ENCODE measurements at places on chromosomes 1 and 21. TPM values are rescaled to one million over a fixed set of nuclear protein-coding genes. Genes with fewer than 3 reads are reported as not detected.

The CSF3R gene
- 11.8 TPM for total RNA-seq

The LDLRAD1 gene
- not detected for total RNA-seq

DNA sequence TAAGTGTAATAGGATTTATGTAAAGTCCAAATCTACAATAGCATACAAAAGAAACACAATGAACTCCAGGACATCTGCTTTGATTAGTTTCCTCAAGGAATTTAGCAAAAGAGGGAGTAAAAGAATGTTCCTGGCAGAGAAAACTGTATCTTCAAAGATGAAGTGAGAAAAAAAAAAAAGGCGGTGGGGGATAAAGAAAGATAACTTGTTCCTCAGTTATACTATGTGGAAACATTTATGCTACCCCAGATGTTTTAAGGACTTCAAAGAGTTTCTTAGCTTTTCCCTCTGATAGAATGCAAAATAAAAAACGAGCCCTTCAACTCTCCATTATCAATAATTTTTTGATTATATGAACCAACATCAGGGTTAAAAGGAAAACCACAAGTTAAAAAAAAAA, 908.9 kb upstream of the ADGRL2 start:
- no peak for DNase-seq

DNA sequence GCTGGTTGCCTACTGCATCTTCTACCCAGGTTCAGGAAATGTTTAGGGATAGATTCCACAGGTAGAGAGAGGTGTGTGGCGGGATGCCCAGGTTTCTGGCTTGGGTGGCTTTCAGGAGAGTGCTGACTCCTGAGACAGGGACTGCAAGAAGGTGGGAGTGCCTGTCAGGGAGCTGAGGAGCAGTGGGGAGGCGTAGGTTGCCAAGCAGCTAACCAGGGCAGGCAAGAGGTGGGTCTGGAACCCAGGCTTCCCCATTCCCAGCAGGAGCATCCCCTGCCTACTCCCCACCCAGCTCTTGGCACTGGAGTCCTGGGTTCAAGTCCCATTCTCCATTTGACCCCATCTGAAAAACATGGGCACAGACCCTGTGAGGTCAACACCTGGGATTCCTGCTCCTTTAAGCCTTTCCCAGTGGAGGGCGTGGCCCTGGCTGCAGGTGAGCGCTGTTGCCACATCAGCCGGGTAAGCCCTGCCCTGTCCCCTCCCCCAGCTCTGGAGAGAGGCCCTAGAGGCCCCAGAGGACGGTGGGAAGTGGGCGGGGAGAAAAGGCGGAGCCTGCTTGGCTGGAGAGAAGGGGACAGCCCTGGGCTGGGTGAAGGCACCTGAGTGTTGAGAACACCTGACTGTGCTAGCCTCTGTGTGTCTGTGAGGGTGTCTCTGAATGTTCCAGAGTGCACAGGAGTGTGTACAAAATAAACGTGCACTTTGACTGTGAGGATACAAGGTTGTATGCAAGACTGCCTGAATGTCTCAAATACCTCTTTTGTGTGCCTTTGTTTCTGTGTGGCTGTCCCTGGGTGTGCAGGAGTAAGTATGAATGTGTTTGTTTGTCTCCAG, 14.0 kb upstream of the SYNC start:
- no peak for DNase-seq

DNA sequence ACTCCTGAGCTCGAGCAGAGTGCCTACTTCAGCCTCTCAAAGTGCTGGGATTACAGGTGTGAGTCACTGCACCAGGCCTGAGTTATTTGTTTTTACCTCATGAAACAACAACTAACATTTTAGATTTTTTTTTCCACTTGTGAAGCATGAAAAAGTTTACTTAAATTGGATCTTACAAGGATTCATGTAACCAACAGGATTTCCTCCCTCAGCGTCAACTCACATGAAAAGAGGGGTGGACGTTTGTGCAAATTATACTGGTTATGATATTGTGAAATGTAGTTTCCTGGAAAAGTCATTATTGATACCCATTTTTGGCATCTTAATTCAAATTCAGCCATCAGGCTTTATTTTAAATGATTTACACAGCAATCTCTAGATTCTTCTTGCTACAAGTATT, 6.5 kb downstream of the CNST start:
- no peak for DNase-seq

DNA sequence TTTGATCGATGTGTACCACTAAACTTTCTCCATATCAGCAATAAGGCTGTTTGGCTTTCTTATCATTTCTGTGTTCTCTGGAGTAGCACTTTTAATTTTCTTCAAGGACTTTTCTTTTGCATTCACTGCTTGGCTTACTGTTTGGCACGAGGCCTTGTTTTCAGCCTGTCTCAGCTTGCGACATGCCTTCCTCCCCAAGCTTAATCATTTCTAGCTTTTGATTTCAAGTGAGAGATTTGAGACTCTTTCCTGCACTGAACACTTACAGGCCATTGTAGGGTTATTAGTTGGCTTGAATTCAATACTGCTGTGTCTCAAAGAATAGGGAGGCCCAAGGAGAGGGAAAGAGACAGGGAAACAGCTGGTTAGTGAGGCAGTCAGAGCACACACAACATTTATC, 120.6 kb upstream of the KCND3 start:
- DNase-seq, result no peak

DNA sequence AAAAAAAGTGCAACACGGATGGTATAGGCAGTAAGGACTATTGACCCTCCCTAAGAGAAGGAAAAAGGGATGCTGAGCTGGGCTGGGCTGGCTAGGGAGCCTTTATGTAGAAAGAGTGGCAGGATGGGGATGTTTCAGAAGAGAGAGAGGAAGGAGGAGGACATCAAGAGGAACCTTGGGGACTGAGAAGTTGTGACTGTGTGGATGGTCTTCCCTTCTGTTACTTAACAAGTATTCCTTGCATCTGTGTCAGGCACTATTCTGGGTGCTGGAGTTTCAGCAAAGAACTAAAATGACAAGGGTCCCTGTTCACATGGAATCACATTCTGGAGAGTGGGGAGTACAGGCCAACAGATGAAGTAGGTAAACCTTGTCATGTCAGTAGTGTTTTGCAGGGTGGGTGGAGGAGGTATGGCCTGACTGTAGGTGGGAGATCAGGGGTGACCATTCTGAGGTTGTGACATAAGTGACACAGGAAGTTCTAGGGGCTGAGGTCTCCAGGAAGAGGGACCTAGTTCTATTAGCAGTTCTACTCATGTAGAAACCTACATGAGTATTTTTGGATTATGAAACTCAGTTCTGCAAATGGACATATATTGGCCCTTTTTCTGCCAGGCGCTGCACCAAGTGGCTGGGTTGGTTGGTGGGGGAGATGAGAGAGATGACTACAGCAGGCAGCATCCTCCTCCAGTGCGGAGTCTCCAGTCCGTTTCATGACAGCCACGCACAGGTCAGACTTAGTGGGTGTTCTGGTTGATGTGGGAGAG, 53.8 kb downstream of the PRDM2 start:
- no peak for DNase-seq

DNA sequence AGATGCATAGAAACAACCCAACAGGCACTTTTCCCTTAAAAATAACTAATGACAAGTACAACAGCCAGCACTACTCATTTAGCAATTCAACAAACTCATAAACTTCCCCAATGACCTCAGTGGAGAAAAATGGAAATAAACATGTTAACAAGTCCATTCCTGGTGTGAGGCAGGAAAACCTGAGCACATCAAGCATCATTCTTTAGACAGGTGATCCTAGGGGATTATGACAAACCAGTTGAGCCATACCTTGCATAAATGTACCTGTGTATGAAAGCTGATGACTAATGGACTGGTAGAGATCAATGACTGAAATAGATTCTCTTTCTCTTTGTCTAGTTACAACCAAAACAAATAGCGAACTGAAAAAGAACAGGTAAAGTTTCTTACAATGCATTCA, 7.0 kb downstream of the COL24A1 start:
- DNase-seq, result no peak

DNA sequence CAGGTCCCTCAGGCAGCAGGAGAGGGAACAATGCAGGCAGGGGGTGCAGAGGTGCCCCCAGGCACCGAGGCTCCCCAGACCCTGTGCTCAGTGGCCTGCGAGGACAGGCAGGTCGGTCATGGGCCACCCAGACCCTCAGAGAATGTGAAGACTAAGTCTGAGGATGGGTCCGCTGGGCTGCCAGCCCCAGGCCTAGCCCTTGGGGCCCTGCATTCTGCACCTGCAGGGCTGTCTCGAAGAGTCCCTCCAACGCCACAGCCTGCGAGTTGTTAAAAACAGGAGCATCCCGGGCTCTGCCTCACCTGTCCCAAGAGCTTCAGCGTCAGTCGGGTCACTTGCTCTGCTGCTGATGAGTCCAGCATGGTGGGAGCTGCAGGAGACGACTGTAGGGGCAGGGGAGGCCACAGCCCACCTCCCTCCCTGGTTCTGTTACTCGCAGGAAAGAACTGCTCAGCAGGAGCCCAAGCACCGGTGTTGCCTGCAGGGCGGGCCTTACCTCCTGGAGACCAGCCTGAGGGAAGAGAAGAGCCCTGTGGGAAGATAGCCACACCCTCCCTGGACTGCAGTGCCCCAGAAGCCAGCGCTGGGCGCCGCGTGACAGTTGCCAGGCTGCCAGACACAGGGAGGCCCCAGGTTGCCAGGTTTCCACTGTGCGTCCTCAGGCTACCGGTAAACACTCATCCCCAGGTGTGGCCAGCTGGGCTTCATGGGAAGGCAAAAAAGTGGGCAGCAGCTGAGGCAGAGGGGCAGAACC, 5.8 kb downstream of the C21orf58 start:
- DNase-seq, result no peak

DNA sequence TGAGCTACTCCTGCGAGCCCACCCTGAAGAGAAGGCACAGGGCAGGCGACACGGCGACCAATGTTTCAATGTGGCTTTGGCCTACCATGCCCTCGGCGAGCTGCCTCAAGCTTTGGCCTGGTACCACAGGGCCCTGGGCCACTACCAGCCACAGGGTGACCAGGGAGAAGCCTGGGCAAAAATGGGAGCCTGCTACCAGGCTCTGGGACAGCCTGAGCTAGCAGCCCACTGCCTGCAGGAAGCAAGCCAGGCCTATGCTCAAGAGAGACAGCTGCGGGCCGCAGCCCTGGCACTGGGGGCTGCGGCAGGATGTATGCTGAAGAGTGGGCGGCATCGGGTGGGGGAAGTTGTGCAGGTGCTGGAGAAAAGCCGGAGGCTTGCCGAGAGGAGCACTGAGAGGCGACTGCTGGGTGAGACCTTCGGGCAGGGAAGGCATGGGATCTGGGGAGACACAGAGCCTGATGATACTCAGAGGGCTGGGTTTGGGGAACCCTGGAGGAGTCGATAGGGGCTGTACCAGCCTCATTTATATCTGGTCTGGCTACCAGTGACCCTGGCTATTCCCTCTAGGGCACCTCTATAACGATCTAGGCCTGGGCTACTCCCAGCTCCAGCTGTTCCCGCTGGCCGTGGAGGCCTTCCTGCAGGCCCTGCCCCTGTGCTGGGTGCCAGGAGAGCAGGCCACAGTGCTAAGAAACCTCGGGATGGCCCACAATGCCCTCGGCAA, 2.3 kb downstream of the TTC24 start:
- DNase-seq, result no peak

- no peak for DNase-seq
Measured at GRCh38 chr21:31498985-31499384, 154.9 kb upstream of the TIAM1 start.

All from cardiac septum (tissue), 1 donor.